ENCODE measurements at places on chromosomes 11 and 22.

DNA sequence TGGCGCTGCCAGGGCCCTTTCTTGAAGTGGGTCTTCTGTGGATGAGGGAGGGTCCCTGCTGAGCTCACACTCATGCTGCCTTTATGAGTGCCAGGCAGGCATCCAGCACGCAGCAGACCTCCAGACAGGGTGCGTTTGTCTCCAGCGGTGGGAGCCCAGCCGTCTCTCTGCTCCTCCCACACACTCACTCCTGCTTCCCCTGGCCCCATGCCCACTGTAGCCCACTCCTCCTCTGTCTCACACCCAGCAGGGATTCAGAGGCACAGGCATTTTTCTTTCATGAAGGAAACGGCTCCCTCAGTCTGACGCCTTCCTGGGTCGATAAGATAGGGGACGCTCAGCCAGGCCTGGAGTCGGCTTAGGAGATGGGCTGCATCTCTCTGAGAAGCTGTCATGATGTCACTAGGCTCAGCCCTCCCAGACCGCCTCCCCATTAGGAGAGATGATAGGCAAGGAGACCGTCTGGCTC lies 183.9 kb upstream of the NCAM1 start:
- no peak for DNase-seq

GRCh38 chr11:113401718-113402117 lies 14.1 kb downstream of the ANKK1 start:
- DNase-seq: no peak

- DNase-seq: no peak
These were observed 86.0 kb downstream of the EHF start for GRCh38 chr11:34706709-34707461.

DNA sequence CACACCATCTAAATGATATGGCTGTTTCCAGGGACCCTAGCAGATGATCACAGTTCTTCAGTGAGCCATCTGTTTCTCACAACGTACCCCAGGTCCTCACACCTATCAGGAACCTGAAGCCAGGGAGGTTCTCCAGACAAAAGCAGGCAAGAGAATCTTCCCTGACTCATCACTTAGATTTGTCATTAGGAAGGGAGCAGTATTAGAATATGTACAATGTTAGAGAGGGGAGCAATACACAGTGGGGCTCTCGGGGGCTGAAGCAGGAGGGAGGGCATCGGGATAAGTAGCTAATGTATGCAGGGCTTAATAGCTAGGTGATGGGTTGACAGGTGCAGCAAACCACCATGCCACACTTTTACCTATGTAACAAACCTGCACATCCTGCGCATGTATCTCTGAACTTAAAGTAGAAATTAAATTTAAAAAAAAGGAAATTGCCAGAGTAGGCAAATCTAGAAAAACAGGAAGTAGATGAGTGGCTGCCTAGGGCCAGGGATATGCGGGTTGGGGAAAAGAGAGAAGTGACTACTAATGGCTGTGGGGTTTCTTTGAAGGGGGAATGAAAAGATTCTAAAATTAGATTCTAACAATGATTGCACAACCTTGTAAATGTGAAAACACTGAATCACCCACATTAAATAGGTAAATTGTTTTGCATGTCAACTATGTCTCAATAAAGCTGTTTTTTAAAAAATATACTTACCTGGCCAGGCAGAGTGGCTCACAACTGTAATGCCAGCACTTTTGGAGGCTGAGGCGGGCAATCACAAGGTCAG lies 14.4 kb downstream of the C22orf42 start:
- DNase-seq: no peak

GRCh38 chr11:65243797-65244196 lies 18.0 kb upstream of the POLA2 start:
- DNase-seq: no peak

DNA sequence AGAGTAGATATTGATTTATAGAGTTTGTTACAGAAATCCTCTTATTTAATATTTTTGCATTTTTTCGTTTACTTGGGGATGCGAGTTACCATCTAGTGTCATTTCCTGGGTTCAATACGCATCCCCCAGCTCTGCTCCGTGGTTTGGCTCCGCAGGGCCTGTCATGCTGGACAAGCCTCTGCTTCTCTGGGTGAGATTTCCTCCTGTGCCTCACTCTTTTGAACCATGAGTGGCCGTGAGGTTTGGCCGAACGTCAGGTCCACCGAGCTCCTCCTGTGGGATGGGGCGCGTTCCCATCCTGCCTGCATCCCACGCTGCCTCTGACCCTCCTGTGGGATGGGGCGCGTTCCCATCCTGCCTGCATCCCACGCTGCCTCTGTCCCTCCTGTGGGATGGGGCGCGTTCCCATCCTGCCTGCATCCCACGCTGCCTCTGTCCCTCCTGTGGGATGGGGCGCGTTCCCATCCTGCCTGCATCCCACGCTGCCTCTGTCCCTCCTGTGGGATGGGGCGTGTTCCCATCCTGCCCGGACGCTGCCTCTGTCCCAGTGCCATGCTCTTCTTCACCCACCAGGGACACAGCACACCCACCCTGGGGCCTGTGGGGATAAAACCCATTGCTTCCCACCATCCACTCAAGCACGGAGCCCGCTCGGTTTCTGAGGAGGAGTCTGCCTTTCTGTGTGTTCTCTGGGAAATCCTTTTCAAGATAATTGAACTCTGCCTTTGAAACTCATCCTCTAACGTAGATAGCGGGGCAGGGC lies 506.8 kb downstream of the BRD1 start:
- no peak for DNase-seq

Measured in stimulated activated CD8-positive, alpha-beta memory T cell treated with anti-CD3 and anti-CD28 coated beads, Interleukin-4, amount 100 ng/mL, for 4 hours (primary cell).